ENCODE measurements at places on chromosomes 16 and 17.

- DNase-seq, result no peak
Measured at GRCh38 chr16:26344240-26344776, 652.5 kb downstream of the HS3ST4 start.

DNA sequence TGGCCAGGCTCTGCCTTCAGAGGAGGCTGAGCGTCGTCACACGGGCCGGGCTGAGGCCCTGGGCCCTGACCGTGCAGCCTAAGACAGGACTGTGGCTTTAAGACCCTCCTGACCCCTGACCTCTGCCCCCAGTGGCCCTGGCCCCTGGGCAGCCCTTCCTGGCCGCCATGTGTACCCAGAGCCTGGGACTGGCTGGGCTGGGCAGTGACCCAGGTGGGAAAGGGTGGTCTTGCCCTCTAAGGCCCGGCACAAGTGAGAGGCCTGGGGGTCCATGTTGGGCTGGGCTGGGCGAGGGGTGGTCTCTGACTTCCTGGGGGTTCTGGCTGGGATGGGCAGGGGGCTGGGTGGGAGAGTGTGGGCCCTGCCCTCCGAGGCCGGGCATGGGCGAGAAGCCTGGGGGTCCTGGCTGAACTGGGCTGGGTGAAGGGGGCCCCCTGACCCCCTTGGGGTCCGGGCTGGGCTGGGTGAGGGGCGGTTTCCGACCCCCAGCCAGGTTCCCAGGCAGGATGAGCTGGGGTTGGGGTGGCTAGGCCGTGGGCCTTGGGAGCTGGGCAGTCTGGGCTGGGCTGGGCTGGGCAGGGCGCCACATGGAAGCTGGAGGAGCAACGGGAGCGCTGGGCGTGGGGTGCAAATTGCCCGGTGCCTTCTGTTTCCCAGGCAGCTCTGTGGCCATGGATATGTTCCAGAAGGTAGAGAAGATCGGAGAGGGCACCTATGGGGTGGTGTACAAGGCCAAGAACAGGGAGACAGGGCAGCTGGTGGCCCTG, at the start of gene CDK3:
Gene CDK3 (plus strand): TSS at position 101 of the 767 bp plus-strand sequence. CDS start 571 bp downstream, at position 672.
- no peak for DNase-seq

GRCh38 chr16:474420-475122, 49.1 kb downstream of the RAB11FIP3 start:
- no peak for DNase-seq

- DNase-seq, result no peak
Measured at GRCh38 chr17:76370261-76370993, 14.0 kb upstream of the SPHK1 start.

DNA sequence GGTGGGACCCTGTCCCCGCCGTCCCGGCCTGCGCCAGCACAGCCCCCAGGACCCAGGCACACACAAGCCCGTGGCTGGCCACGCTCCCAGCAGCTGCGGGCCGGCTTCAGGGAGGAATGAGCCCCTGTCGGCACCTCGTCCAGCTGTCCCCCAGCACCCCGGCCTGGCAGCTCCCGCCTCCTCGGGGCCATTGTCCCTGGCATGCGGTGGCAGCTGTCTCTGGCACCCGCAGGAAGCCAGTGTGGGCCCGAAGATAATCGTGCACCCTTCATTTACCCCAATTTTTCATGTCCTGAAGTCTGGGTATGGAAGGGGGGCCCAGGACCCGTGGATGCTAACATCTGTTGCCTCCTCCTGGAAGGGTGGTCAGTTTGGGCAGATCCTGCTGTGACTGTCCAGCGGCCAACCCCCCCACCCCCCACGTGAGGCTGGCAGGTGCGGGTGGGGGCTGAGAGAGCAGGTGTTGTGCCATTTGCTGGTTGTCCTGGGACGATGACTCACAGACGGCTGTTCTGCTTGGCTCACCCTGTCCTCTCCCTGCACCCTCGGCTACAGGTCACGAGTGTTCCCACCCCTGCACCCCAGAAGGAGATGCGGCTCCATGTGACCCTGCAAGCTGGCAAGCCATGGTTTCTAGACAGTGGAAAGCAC, 4.0 kb upstream of the LMF1 start:
- DNase-seq, result no peak

- DNase-seq, result no peak
Measured at GRCh38 chr16:78836802-78837491, 737.5 kb downstream of the WWOX start.

- DNase-seq, result no peak
Measured at GRCh38 chr17:12422651-12423050, 243.0 kb upstream of the MYOCD start.

DNA sequence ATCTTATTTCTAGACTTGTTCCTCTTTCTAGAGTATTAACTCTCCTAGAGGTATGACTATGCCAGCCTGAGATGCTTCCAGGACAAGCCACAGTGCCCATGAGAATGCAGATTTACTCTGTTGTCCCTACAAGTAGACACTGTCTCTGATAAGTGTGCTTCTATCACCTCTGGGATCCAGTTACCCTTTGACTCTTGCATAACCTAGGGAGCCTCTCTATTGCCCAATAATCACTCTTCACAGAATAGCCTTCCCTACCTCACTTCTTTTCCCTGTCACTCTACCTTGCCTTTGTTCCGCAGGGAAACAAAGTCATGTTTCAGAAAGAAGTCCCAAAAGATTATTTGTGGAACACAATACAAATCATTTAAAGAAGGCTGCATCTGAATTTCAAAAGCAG, 1.6 kb upstream of the KRT34 start:
- no peak for DNase-seq

GRCh38 chr17:46785696-46786095, 32.8 kb downstream of the WNT3 start:
- no peak for DNase-seq

- no peak for DNase-seq
Measured at GRCh38 chr17:67633751-67634211, 84.0 kb upstream of the NOL11 start.

GRCh38 chr17:78125976-78126894, 2.3 kb downstream of the TMC6 start:
- no peak for DNase-seq

DNA sequence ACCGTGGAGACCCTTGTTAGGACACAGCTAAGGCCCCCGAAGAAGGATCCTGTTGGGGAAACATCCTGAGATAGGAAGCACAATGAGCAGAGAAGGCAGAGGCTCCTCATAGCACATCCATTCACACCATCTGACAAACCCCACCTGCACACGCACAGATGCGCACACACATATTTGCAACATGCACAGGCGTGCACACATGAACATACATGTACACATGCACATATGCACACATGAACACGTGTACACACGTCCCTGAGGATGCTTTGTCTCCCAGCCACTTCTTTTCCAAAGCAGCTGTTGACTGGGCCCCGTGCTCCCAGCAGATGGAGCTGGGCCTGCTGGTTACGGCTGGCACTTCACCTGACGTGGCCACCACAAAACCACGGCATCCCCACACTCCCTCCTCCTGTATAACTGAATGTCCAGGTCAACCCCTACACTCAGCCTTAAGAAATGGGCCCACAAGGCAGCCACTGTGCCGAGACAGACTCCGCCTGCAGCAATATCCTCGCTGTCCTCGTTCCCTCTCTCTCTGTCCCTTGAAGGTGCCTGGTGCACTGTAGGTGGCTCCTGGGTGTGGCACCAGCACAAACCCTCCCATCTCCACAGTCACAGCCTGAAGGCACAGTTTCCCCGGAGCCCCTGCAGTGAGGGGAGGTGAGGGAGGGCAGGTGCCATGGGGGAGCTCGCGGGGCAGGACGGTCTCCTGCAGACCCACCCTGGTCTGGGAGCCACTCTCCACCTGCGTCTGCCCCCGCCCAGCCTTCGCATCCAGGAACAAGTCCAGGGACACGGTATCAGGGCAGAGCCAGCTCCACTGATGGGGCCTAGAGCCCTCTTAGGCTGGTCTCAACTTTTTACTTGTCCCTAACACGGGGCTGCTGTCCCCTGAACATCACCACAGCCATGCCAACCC, 183.0 kb downstream of the RBFOX3 start:
- no peak for DNase-seq

DNA sequence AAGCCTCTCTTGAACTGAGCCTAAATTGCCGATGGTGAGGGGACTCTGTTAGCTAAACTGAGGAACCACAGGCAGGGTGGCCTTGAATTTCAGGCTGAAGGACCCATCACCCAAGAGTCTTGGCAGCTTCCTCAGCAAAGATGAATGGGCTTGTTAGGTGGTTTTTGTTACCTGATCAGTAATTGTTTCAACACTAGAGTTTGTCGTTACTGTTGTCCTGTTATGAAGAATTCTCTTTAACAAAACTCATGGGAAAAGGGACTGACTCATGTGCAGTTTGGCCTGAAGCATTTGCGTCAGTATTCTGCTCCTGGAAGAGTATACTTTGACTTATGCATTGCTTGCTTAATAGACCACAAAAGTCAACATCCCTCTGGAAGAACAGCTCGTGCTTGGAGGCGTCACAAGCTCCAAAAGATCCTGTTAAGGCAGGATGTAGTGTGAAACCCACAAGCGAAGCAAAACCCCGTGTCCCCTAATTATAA, 206.0 kb downstream of the IRX3 start:
- no peak for DNase-seq
